ENCODE measurements at places on chromosomes 2 and 18. TPM values are rescaled to one million over a fixed set of nuclear protein-coding genes. Genes with fewer than 3 reads are reported as not detected.

GRCh38 chr2:234911271-234911670 lies 40.5 kb upstream of the SH3BP4 start:
- peak; percentile 88 for DNase-seq

The RPL31 gene
- total RNA-seq = 756 TPM

DNA sequence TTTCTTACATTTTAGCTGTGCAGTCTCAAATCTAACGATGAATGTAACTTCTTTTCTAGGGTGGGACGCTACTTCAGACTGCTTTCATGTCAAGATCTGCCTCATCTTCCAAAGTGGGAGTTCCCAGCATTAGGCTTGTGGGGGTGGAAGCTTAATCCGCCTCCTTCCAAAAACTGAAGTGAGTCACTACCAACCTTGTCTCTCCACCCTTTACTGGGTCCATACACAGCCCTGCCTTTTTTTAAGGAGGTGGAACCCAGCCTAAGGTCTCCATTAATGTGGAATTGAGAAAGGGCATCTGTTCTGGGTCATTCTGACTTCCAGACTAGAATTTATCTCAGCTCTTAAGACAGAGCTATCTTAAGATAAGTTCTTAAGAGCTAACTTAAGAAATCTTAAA lies 42.0 kb upstream of the NFE2L2 start:
- DNase-seq = no peak

The CAVIN2 gene
- 0.07 TPM for total RNA-seq

DNA sequence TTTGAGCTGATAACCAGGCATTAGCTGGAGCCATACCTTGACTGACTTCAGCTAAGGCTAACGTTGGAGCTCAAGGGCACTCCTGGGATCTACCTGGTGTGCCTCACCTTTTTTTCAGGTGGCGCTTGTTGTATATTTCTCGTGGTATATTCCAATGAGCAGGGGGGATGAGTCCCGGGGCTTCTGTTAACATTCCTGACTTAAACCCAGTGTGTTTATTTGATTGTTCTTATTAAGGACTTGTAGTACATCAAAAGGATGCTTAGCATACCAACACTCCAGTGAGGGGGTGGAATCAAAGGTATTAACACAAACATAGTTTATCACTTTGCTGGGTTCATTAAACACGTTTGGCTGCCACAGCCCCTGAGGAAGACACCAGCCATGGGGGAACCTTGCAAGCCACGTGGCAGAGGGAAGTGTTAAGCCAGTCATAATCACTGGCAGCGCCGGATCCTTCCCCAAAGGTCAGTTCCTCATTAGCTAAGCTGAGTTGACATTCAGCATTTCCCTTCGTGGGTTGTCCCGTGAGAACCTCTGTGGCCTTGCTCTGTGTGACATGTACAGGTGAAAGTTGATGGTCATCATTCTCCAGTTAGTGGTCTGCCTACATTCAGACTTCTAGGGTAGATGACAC lies 119.5 kb upstream of the MCFD2 start:
- no peak for DNase-seq

Measured in PC-3 (cell line).